AG08396 (cell line): ENCODE measurements at places on chromosomes 1 and 21.

GRCh38 chr1:89812992-89813391, 7.8 kb upstream of the LRRC8D start:
- no peak for DNase-seq

GRCh38 chr21:32867597-32867996, 96.0 kb upstream of the PAXBP1 start:
- no peak for DNase-seq

DNA sequence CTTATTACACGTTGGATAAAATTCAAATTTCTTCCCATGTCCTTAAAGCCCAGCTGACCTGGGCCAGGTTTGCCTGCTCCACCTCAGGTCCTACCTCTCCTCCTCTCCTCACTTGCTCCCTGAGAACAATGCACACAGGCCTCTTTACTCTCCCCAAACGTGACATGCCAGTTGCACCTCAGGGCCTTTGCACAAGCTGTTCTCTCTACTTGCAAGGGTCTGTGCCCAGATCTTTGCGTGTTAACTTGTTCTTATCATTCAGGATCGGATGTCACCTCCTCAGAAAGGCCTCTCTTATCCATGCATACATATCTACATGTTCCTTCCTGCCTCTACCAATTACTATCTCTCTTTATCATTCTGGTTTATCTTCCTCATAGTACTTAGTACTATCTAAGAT, 14.7 kb upstream of the LEFTY1 start:
- DNase-seq, result no peak

GRCh38 chr1:6587261-6588005, 7.6 kb downstream of the ZBTB48 start:
- DNase-seq, result no peak

GRCh38 chr1:239956263-239956662, 135.4 kb upstream of the FMN2 start:
- DNase-seq, result no peak

DNA sequence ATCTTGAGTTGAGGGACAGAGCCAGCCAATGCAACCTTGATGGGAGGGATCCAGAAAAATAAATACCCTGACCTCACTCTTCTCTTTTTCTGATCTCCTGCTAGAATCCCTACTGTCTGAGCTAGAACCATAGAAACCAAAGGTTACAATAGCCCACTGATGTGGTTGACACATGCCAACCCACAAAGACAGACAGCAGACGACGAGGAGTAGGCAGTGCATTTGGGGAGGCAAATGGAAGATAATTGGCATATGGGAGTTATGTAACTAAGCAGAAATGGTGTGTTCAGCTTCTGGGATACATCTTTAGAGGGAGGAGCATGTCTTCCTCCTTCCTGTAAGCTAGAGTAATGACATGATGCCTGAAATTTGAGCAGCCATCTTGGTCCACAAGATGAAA, 171.7 kb upstream of the FGGY start:
- no peak for DNase-seq

- no peak for DNase-seq
Observed at GRCh38 chr1:97976801-97977200, 56.0 kb upstream of the DPYD start.

GRCh38 chr1:155529109-155529508, 33.5 kb downstream of the ASH1L start:
- DNase-seq, result no peak

- no peak for DNase-seq
Observed at GRCh38 chr1:47727697-47728085, 269.5 kb downstream of the TRABD2B start.

GRCh38 chr1:216464489-216464888, 41.2 kb upstream of the USH2A start:
- DNase-seq, result peak; percentile 55

DNA sequence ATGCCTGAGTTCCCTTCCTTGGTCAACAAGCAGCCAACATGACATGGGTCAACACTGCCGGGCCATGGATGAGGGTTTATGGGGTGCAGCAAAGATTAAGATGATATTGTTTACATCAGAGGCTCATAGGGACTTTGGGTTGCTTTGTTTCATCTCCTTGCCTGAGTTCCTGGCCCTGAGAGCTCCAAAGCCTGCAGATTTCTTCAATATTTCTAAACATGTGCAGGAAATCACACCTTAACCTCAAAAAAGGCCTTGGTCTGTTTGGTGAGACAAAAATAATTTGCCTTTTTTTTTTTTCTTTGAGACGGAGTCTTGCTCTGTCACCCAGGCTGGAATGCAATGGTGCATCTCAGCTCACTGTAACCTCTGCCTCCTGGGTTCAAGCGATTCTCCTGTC, 876 bp downstream of the SLAMF8 start:
- DNase-seq, result no peak

DNA sequence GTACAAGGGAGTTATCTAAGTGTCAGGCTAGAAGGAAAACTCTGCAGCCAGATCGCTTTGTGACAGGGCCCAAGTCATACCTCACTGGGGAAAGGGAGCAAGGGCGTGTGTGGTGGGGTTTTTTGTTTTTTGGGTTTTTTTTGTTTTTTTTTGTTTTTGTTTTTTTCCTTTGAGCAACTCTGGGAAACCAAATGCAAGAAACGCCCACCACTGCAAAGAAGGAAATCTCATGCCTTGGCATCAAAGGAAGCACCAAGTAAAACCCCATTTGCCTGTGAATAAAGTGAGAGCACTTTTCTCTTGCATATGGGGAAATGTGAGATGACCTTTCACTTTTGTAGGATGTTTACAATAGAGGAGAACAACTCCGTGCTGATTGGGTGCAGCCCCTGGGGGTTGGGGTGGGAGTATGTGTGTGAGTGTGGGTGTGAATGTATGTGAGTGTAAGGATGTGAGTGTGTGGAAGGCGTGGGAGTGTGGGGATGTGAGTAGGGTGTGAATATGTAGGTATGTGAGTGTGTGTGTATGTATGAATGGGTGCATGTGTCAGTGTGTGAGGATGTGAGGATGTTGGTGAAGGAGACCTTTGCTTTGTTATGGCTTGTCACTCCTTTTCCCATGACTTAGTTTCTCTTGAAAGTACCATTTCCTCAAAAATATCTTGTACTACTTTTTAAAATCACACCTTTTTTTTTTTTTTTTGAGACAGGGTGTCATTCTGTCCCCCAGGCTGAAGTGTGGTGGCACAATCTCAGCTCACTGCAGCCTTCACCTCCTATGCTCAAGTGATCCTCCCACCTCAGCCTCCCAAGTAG, 34.6 kb downstream of the IL12RB2 start:
- no peak for DNase-seq

- DNase-seq, result no peak
Observed at GRCh38 chr1:68197461-68197860, 34.9 kb downstream of the WLS start.

DNA sequence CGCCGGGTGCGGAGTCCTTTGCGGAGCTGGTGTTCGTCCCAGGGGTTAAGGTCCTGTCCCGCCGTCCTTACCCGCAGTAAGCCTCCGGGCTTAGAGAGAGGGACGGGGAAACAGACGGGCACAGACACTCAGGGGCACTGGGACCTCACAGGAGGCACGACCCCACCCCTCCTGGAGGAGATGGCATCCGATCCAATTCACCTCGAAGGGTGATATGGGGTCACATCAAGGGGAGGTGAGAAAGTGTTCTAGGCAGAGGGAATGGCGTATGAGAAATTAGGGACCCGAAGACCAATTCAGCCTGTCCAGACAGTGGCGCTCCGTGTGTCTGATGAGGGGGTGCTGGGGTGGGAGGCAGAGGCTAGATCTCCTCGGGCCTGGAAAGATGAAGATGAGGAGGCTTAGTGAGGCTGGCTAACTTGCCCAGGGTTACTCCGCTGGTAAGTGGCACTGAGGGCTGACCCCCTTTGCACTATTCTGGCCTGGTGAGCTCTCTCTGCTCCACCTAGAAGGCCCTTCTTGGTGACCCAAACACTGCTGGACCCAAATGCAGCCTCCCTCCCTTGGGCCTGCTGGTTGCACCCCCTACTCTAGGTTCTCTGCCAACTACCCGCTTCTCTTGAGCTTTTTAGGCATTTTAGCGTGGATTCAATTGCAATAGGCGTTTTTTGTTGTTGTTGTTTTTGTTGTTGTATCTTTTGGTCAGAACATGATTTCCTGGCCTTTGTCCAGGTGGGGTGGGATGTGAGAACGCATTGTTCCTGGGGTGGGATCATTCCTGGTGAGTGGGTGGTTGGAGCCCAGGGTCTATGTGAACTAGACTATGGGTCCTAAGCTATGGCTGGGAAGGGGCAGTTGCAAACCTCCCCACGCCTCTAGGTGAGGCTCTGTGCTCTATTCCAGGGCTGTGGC, 12.3 kb downstream of the BTBD19 start:
- no peak for DNase-seq

- DNase-seq, result peak; percentile 24
Observed at GRCh38 chr1:197783510-197783948, 8.2 kb upstream of the DENND1B start.

GRCh38 chr1:184291701-184292100, 95.1 kb upstream of the C1orf21 start:
- DNase-seq, result no peak

DNA sequence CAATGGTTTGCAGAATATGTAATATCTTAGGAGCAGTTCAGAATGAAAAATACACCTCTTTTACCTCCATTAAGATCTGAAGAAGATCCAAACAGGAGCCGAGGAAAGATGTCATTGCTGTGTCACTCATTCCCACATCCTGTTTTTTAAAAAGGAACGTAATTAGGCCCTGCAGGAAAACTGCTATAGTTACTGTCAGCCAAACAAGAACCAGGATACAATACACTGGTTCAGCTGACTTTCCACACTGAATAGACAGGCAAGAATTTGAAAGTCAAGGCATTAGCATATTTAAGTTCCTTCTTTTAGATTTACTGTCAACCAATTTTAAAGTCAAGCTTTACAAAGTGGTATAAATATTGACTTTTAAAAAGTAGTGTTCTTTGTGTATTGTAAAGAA, 63.8 kb downstream of the IARS2 start:
- DNase-seq, result no peak

- no peak for DNase-seq
Observed at GRCh38 chr1:111654839-111655238, 35.2 kb downstream of the RAP1A start.

- no peak for DNase-seq
Observed at GRCh38 chr1:205275133-205275532, 46.4 kb downstream of the NUAK2 start.

DNA sequence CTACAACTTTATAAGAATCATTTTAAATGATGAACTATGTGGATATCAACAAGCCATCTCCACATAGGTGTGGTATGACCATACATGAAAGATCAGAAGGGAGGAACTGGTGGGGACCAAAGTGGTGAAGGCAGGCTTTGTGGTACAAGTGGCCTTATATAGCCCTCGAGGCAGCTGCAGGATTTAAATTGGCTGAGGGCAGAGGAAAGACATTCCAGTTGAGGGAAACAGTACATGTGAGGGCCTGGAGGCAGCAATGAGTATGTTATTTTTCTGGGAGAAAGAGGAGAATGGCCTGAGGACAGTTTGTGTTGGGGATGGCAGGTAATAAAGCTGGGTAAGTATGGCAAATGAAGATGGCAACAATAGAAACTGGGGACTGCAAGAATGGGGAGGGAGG, 17.1 kb downstream of the OSCP1 start:
- DNase-seq, result no peak

GRCh38 chr1:9900142-9901043, 9.7 kb downstream of the CTNNBIP1 start:
- DNase-seq, result no peak

- no peak for DNase-seq
Observed at GRCh38 chr1:56591909-56592308, 12.5 kb upstream of the PLPP3 start.

GRCh38 chr1:4657960-4658541, 3.6 kb downstream of the AJAP1 start:
- DNase-seq, result no peak

GRCh38 chr1:81183051-81183450, 617.7 kb upstream of the ADGRL2 start:
- no peak for DNase-seq

- DNase-seq, result no peak
Observed at GRCh38 chr1:156221986-156222692, 9.3 kb downstream of the PMF1 start.

DNA sequence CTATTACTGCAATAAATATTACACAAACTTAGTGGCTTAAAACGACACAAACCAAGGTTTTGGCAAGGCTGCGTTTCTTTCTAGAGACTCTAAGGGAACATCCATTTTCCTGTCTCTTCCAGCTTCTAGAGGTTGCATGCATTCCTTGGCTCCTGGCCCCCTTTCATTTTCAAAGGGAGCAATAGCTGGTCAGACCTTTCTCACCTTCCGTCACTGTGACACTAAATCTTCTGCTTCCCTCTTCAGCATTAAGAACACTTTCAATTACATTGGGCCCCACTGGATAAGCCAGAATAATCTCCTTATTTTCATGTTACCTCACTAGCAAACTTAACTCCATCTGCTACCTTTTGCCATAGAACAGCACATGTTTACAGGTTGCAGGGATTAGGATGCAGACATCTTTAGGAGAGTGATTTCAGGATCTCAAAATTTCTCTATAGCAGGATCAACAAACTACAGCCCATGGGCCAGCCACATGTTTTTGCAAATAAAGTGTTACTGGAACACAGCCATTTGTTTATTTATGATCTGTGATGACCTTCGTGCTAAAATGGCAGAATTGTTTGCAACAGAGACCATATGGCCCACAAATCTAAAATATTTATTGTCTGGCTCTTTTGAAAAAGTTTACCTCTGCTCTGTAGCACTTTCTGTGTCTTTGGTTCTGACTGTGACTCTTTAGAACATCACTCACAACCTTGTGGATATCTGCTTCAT, 221.5 kb upstream of the SGIP1 start:
- no peak for DNase-seq

DNA sequence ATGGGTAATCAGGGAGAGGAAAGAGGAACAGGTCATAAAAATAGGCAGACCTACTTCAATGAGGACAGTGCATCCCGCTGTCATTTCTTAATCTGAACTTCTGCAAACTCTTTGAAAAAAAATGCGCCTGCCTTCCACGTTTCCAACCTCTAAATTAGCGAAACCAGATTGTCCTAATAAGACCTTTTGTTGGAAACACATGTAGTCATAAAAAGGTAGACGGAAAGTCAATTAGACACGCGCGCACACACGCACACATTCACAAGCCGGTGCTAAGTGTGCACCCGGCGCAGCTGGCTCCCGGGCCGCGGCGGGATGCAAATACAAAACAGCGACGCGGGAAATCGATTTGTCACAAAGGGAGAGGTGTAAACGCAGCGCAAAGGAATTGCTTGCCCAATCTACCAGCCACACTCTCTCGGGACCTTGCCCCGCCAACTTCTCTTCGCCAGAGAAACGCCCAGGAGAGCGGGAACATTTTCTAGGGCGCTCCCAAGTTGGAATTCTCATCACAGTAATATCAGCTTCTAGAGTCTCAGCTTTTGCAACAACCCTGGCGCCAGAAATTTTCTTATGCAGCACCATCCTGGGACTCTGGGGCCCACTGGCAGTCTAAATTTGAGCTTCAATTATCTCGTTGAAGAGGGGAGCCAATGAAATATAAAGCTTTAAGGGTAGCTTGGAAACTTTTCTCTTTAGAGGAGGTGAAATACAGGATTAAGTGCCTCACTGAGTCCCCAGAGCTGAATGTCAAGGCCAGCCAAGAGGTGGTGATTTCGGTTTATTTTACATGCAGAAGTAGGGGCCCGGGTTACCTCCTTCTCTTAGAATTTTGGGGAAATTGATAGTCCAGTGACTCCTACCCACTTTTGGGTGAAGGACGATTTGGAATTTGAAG, 4.5 kb downstream of the PRRX1 start:
- DNase-seq, result no peak
